ENCODE measurements at places on chromosomes 1 and 21. TPM values are rescaled to one million over a fixed set of nuclear protein-coding genes. Genes with fewer than 3 reads are reported as not detected.
A peak's percentile ranks its signal among the peaks of the same experiment; 100 is the strongest.

NUAK2 gene
- 13.4 TPM for total RNA-seq

LIN28A gene
- total RNA-seq = 0.43 TPM

CLCA1 gene
- total RNA-seq = 42.9 TPM

OR2T33 gene
- total RNA-seq = not detected

PEX10 gene
- total RNA-seq = 31.6 TPM

DNA sequence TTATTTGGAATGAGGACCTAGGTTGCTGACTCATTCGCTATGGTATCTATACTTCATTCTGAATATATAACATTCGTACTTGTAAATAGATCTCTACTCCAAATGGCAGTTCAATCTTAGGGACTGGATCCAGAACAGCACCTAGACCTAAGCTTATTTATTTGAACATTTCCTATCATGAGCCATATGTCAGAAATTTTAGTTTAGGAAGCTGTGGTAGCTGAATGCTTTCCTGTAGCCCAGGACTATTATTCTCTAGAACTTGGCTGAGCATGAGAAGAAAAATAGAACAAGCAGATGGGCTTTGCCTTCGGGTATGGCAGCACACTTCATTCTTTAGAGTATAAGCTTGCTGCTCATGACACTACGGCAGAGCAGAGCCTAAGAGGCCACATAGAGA, 1114.4 kb upstream of the B3GALT2 start:
- H3K36me3 ChIP-seq = no peaks in the 10 kb centered on the region
- no peak for DNase-seq
- H3K27ac ChIP-seq = no peak overlapping the region
- no peaks in the 10 kb centered on the region for H3K4me1 ChIP-seq

DNA sequence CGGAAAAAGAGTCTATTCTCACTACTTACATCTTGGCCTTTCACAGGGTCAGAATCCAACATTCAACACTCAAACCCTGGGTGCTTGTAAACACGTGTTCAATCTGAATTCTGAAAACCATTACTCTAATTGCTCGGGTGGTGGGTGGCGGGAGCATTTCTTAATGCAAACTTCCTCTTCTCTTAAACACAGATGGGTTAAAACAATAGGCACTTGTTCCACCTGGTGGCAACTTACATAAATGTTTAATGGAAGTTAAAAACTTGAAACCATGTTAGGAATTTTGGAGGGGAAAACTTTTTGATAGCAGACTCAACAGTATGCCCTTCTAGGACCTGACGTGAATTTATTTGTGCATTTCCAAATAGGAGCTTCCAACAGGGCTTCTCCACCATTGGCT, 23.4 kb upstream of the TDRD10 start:
- DNase-seq = peak; percentile 37
- no peak overlapping the region for H3K4me3 ChIP-seq
- no peaks in the 10 kb centered on the region for H3K4me1 ChIP-seq
- H3K27ac ChIP-seq = no peak overlapping the region
- H3K36me3 ChIP-seq = no peaks in the 10 kb centered on the region

GRCh38 chr1:94609619-94610018, 68.1 kb upstream of the F3 start:
- no peak for DNase-seq
- H3K36me3 ChIP-seq = no peaks in the 10 kb centered on the region
- H3K4me3 ChIP-seq = no peak overlapping the region
- no peaks in the 10 kb centered on the region for H3K27me3 ChIP-seq
- peak overlapping the region; percentile 91 for H3K27ac ChIP-seq

DNA sequence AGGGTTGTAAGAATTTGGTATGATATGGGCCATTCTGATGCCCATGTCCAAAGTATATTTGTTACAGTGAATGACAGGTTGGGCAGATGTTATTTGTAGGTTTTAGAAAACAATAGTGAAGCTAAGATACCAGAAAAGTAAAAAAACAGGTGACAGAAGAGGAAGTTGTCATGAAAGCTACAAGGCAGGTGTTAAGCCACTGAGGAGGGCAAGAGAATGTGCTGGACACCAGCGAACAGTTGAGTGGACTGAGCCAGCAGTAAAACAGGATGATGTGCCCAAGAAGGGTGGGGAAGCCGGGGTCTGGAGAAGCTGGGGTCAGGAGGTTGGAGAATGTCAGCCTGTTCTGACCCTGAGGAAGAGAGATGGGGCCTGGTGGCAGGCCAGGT, 83.3 kb downstream of the DTL start:
- no peak overlapping the region for H3K27ac ChIP-seq
- no peaks in the 10 kb centered on the region for H3K36me3 ChIP-seq
- no peaks in the 10 kb centered on the region for H3K27me3 ChIP-seq

DNA sequence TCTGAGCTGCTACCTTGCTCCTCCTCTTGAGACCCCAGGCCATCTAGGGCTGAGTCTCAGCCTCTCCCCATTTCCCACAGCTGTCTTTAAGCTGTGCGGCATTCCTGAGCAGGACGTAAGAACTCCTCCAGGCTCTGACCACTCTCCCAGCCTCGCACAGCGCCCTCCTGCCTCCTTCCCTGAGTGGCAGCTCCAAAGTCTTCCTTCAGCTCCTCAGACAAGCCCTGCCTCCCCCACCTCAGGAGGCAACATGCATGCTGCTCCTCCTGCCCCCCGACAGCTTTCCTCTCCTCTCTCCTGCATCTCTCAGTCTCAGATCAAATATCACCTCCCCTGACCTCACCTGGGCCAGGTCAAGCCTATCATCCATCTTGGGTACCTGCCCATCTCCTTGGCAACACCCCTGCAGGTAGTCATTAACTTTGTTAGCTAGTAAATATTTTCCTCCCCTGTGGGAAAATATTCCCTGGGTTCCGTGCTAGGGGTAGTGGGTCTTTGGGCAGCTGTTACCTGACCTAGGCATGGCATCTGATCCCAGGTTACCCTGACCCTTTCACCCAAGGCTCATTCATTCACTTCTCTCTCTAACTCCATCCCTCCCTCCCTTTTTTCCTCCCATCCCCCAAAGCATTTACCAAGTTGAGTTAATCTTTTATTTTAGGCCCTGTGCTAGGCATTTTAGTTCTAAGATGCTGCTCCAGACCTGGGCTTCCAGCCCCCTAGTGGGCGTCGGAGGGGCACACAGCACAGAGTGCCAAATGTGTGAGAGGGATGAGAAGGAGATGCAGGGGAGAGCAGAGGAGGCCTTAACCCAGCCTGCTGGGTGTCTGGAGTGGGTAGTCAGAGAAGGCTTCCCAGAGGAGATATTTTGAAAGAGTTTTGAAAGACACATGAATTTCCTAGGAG, 419.9 kb downstream of the PTPRU start:
- DNase-seq = no peak
- no peaks in the 10 kb centered on the region for H3K4me1 ChIP-seq
- H3K4me3 ChIP-seq = no peak overlapping the region
- no peaks in the 10 kb centered on the region for H3K36me3 ChIP-seq
- no peaks in the 10 kb centered on the region for H3K27me3 ChIP-seq

DNA sequence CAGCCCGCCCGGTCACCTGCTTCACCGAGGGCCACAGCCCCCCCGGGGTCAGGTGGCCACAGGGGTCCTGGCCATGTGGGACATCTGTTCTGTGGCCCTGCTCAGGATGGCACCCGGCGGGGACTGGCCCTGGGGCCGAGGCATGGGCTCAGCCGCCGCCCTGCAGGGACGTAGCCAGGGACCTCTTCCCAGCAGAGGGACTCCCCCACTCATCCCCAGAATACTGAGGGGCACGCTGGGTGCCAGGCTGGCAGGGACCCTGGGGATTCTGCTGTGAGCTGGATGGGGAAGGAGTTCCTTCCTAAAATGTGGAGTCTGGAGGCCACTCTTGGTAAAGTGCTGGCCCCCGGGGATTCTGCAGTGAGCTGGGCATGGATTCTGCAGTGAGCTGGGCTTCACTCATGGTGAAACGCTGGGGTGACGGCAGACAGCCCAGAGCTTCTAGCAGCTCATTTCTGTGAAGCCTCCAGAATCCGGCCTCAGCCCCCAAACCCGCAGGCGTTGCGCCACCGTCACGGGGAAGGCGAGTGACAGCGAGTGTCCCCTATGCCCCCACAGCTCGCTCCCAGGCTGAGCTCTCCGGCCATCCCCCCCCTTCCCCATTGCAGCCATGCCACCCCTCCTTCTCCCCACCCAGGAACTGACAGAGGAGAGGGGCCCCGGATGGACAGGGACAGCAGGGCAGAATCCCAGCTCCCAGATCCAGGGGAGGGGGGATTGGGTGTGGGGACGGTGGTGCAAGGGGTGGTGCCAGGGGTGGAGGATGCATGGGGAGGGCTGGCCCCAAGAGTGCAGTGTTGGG, 1.4 kb downstream of the ITGB2 start:
- no peak for DNase-seq
- H3K4me3 ChIP-seq = no peak overlapping the region
- H3K4me1 ChIP-seq = no peaks in the 10 kb centered on the region
- H3K27ac ChIP-seq = no peak overlapping the region
- no peaks in the 10 kb centered on the region for H3K36me3 ChIP-seq

DNA sequence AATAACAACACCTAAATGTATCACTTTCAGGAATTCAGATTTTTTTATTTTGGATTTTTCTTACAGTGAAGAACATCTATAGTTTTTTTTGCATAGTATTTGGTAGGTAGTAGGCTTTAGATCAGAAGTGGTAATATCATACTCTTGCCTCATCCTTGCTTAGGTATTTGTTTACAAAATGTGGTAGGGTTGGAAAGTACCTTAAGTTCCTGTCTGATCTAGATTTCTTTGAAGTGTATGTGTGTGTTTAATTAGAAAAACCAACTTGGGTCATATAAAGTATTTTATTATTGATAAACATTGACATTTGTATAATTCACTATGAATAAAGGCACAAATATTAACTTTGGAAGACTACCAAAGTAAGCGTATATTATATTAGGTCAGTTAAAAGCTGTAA, 85.3 kb upstream of the GPR88 start:
- H3K4me1 ChIP-seq = no peaks in the 10 kb centered on the region
- no peaks in the 10 kb centered on the region for H3K27me3 ChIP-seq
- no peak overlapping the region for H3K27ac ChIP-seq
- H3K4me3 ChIP-seq = no peak overlapping the region

GRCh38 chr1:3638027-3638426, 11.9 kb downstream of the WRAP73 start:
- no peaks in the 10 kb centered on the region for H3K36me3 ChIP-seq
- no peaks in the 10 kb centered on the region for H3K4me1 ChIP-seq
- no peak overlapping the region for H3K27ac ChIP-seq
- H3K4me3 ChIP-seq = no peak overlapping the region

GRCh38 chr1:163875927-163876320, 554.2 kb downstream of the NUF2 start:
- H3K4me3 ChIP-seq = no peak overlapping the region
- peak overlapping the region; percentile 8 for H3K27ac ChIP-seq
- no peaks in the 10 kb centered on the region for H3K27me3 ChIP-seq
- no peaks in the 10 kb centered on the region for H3K4me1 ChIP-seq
- no peak for DNase-seq
- H3K36me3 ChIP-seq = no peaks in the 10 kb centered on the region

DNA sequence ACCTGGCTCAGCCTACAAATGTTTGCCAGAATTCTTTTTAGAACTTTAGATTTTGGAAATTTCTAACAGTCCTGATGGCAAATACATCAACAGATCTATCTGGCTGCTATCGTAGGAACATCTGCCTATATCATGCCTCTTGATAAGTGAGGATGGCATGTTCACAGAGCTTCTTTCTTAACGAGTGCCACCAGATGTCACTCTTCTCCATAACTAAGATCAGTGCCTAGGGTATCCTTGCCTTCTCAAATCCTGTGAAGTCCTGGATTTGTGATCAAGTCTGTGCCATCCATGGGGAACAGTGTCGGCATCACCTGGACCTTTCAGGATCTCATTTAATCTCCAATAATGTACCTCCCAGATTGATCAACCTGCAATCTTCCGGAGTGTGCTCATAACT, 36.5 kb upstream of the CD5L start:
- no peaks in the 10 kb centered on the region for H3K27me3 ChIP-seq
- H3K4me3 ChIP-seq = no peak overlapping the region
- peak; percentile 51 for DNase-seq
- no peak overlapping the region for H3K27ac ChIP-seq

- no peak overlapping the region for H3K27ac ChIP-seq
- peaks cover 1% of the 10 kb centered on the region for H3K4me1 ChIP-seq
- H3K4me3 ChIP-seq = no peak overlapping the region
- DNase-seq = no peak
- H3K27me3 ChIP-seq = no peaks in the 10 kb centered on the region
These were observed 355.6 kb downstream of the USP25 start for GRCh38 chr21:16085421-16085820.

DNA sequence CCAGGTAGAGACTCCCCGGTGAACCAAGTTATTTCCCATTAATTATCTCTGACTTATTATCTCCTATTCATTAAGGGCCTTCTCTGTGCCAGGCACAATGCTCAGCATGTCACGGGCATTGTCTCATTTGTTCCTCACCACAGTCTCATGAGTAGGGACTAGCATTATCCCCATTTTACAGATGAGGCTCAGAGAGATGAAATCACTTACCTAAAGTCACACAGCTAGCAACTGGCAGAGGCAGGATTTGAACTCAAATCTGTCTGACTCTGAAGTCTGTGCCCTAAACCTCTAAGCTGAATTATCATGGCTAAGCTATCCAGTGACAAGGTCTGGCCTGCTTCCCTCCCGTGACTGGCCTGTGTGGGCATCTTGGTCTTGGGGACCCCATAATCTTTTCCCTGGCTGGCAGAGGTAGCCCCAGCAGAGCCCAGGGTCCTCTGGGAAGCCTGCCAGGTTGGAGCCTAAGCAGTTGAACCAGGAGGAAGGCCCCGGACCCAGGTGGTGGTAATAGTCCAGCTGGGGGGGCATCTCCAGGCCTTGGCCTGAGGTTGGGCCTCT, 4.5 kb downstream of the MAP7D1 start:
- peak overlapping the region; percentile 91 for H3K27ac ChIP-seq
- H3K36me3 ChIP-seq = no peaks in the 10 kb centered on the region
- H3K4me3 ChIP-seq = no peak overlapping the region
- DNase-seq = no peak
- no peaks in the 10 kb centered on the region for H3K27me3 ChIP-seq

GRCh38 chr1:185155600-185156287, 1.0 kb downstream of the TRMT1L start:
- no peaks in the 10 kb centered on the region for H3K36me3 ChIP-seq
- H3K27ac ChIP-seq = peak overlapping the region; percentile 96
- peak; percentile 16 for DNase-seq
- H3K4me3 ChIP-seq = peak overlapping the region; percentile 65
- no peaks in the 10 kb centered on the region for H3K27me3 ChIP-seq

DNA sequence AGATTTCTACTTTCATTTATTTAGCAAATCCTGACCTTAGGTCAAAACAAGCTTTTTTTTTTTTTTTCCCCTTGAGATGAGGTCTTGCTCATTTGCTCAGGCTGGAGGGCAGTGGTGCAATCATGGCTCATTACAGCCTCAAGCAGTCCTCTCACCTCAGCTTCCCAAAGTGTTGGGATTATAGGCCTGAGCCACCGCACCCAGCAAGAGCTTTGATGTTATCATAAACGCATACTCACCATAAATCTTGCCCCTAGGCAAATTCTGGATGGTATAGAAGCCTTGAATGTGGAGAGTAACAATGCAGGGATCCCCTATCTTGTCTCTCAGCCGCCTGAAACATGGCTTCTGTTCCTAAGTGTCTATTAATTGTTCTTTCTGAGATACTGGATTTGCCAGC, 24.8 kb upstream of the CLDN8 start:
- no peaks in the 10 kb centered on the region for H3K36me3 ChIP-seq
- no peaks in the 10 kb centered on the region for H3K27me3 ChIP-seq
- no peak overlapping the region for H3K27ac ChIP-seq

- no peak overlapping the region for H3K4me3 ChIP-seq
- H3K36me3 ChIP-seq = no peaks in the 10 kb centered on the region
- no peak for DNase-seq
- H3K27me3 ChIP-seq = no peaks in the 10 kb centered on the region
These were observed 23.3 kb downstream of the SLC2A1 start for GRCh38 chr1:42935313-42935895.

- DNase-seq = no peak
- H3K36me3 ChIP-seq = no peaks in the 10 kb centered on the region
- no peaks in the 10 kb centered on the region for H3K4me1 ChIP-seq
- peak overlapping the region; percentile 27 for H3K27ac ChIP-seq
- no peak overlapping the region for H3K4me3 ChIP-seq
These were observed 10.6 kb downstream of the TXNIP start for GRCh38 chr1:145985502-145986439.

Measured in hepatocyte (in vitro differentiated cells).